Left colon (tissue), 2 donors: ENCODE measurements at places on chromosomes 3 and 15. TPM values are rescaled to one million over a fixed set of nuclear protein-coding genes. Genes with fewer than 3 reads are reported as not detected.

DNA sequence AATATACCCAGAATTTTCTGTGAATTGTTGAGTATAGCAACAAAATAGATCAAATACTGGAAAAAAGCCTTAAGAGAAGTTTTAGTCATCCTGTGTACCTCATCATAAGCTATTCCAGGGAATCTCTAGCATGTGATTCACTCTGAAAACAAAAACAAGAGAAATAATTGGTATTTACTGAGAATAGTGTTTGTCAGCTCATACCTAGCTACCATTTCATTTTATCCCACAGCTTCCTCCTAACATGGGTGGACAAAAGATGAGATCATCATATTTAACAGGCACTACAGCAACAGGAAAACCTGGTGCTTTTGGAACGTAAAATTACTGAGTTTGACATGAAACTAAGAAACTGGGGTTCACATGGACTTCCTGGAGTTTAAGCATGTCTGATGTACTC lies 753.5 kb upstream of the NECTIN3 start:
- no peak for DNase-seq

GLDN gene
- total RNA-seq = 21.5 TPM

CPA3 gene
- 1.9 TPM for total RNA-seq

DNA sequence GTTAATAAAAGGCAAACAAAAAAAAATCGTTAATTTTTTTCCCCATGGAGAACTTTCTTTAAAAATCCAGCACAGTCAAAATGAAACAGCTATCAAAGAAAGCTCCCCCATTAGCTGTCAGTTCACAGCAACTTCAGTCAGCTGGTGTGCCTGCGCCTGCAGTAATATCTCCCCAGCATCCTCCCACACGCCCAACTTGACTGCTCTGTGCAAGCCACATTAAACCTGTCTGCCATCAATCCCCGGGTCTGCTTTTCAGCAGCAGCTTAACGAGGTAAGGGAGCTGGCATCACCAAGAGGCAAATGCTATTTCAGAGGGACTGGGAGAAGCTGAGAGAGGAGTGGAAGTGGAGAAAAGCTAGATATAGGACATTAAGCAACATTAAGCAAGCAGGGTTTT lies 337.5 kb downstream of the GAP43 start:
- no peak for DNase-seq

GRCh38 chr3:178182337-178182779 lies 353.9 kb upstream of the KCNMB2 start:
- no peak for DNase-seq

GRCh38 chr3:56190771-56191305 lies 277.4 kb downstream of the ERC2 start:
- no peak for DNase-seq

GRCh38 chr3:54928046-54928770 lies at the start of gene LRTM1:
Gene LRTM1 (minus strand): TSS chr3:54928059. CDS start chr3:54927911, 148 bp downstream.
- no peak for DNase-seq

GRCh38 chr15:46091860-46092450 lies 457.1 kb downstream of the SQOR start:
- no peak for DNase-seq

POPDC2 gene
- 1.1 TPM for total RNA-seq

DNA sequence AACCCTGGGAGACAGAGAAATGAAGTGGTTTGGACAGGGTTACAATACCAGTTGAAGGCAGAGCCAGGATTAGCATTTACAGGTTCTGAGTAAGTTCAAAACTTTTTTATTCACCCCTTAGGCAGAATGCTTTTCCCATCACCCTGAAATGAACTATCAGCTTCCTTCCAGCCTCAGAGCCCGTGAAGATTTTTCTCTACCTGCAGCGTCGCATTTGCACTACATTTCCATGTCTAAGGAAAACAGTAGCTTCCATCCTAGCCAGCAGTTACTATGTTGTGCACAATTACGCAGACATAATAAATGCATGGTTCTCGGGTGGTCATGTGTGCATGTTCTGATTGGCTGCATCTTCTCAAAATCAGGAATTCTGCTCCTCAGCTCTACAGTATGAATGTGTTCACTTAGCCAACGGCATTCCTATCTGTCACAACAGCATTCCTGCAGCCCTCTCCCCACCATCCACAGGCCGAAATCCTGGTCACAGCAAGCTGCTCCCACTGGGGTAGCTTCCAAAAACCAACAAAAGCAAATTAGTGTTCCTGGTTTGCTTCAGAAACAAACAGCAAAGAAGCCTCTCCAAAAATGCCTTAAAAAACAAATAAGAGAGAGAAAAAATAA lies 510.8 kb upstream of the SEMA6D start:
- no peak for DNase-seq

EPB42 gene
- not detected for total RNA-seq

PARP9 gene
- 48.2 TPM for total RNA-seq
